Ureter (tissue), 1 donor: ENCODE measurements at places on chromosomes 2 and 18. TPM values are rescaled to one million over a fixed set of nuclear protein-coding genes. Genes with fewer than 3 reads are reported as not detected.

The LYPD6 gene
- 12.2 TPM for total RNA-seq

The SP140 gene
- 2.7 TPM for total RNA-seq

The HK2 gene
- total RNA-seq = 62.8 TPM

The VWC2L gene
- total RNA-seq = not detected

DNA sequence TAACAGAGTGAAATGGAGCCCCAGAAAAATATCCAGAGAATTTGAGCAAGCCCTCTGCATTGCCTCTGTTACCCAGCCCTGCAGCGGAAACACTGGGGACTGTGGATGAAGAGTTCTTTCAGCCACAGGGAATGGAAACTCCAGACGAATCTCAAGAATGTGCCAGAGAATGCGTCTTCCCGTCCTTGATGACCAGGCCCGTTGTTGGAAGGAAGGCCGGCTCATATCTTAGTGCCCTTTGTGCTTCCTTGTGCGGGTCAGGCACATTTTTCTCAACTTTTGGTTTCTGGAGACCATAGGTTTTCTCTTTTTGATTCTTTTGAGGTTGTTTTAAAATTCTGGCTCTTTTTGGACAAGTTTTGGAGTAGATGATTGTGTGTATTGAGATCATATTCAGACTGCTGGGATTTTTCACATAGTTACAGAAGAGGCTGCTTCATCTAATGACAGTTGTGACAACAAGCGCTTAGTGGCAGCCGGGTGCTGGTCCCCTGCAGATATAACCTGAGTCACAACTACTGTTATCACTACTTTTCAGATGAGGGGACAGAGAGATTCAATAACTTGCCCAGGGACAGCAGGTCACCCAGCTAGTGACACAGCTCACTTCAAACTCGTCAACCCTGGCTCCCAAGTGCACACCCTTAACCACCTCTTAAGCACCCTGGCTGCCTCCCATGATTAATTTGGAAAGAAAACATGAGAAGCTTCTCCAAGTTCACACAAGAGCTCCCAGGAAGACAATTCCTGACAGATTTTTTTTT is 15.7 kb downstream of the MAL start:
- no peak for DNase-seq

DNA sequence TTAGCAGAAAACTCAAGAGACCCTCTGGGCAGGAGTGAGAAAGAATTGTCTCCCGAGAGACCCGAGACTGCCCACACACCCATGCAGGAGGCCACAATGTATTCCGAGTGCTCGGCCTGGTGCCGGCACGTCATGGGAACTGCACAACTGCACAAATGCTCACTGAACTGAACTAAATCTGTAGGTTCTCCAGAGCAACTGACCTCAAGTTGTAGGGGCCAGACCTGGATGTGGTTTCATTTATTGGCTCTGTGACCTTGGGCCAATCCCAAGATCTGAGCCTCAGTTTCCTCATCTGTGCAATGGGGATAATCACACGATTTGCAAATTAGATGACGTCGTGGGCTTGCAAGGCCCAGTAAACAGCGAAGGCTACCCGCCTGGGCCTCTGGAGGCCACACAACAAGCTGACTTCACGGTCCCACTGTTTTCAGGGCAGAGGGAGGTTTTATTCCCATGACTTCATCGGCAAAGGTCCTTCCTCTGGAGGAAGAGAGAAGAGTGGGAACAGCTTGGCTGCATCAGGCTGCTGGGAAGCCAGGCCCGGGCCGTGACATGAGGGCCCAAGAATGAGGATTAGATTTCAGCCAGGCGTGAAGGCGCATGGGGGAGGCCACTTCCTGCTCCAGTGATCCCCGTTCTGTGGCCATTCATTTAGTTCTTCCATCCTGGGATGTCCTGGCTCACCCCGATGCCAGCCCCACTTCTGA is 3.6 kb upstream of the ERFE start:
- no peak for DNase-seq

DNA sequence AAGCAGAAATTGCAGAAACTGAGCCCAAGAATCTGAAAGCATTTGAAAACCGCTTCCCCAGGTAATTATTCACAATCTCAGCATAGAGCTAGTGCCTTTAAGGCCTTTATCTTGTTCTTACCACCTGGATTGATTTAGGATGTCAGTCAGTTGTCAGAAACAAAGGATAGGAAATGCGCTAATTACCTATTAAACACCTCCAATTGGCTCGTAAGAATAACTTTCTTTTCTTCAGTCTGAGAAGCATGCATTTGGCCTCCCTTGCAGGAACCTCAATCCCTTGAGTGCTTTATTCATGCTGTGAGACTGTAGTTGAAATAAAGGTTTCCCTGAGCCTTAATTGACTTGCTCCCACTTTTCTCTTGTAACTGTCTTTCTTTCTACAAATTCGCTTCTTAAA is 400.3 kb upstream of the LRATD1 start:
- no peak for DNase-seq

GRCh38 chr2:24909555-24910177 is 10.4 kb downstream of the ADCY3 start:
- DNase-seq = no peak

GRCh38 chr2:100522430-100522829 is 40.4 kb upstream of the PDCL3 start:
- DNase-seq = no peak

- no peak for DNase-seq
Measured at GRCh38 chr2:229520691-229521096, 193.7 kb downstream of the DNER start.

DNA sequence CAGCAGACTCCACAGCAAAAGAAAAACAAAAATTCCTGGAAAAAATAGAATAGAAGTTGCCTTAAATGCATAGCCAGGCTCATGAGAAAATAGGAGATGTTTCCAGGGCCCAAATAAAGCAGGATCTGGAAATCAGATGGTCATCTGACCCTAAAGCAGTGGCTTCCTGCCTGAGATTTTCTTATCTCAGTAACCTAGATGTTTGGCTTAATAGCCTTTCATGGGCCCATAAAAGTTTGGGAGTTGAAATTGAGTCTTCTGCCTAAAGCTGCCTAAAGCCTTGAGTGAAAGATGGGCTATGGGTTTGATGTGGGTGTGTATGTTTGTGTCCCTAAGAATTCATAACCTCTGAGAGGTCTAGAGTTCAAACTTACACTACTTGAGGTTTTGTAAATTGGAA is 149.1 kb downstream of the ANTXR1 start:
- DNase-seq = no peak
